HL-60 (cell line): ENCODE measurements at places on chromosomes 3 and 15.

DNA sequence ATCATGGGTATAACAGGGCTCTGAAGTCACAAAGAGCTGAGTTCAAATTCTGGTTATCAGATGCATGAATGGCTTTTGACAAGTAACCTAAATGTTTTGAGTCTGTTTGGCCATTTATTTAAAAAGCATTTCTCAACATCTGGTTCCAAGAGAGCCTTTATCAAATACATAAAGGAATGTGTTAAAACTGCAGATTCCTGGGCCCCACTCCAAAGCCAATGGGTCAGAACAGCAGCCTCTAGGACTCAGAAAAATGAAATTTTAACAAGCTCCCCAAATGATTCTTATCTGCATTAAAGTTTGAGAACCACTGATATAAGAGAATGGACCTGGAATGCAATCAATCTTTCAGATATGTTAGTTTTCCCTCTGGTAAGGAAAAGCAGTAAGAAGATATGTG lies 3.4 kb downstream of the B4GALT4 start:
- DNase-seq, result no peak

GRCh38 chr3:88509582-88509981 lies 359.8 kb downstream of the C3orf38 start:
- DNase-seq, result no peak

GRCh38 chr3:187550446-187550845 lies 119.7 kb downstream of the SST start:
- DNase-seq, result no peak

GRCh38 chr3:72418244-72418643 lies 430.0 kb downstream of the SHQ1 start:
- no peak for DNase-seq

GRCh38 chr3:135034891-135035440 lies 239.9 kb downstream of the EPHB1 start:
- no peak for DNase-seq

GRCh38 chr15:101037090-101037830 lies 118.1 kb downstream of the LRRK1 start:
- DNase-seq, result no peak

GRCh38 chr3:5929027-5929426 lies 741.5 kb downstream of the EDEM1 start:
- no peak for DNase-seq
